Fibroblast of the conjunctiva (primary cell): ENCODE measurements at places on chromosomes 3 and 15.

DNA sequence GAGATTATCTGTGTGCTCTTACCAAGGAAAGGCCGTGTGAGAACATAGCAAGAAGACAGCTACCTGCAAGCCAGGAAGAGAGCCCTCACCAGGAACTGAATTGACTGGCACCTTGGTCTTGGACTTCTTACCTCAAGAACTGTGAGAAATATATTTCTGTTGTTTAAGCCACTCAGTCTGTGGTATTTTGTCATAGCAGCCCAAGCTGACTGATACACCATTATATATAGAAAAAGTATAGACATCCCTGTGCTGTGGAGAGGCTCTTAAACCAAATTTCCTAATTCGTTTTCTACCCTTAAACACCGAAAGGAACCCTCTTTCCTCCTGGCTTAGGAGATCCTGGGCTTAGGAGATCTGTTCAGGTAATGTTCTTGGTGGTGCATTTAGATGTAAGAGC is 44.8 kb downstream of the CGNL1 start:
- DNase-seq, result no peak

GRCh38 chr3:58965865-58966264 is 84.0 kb downstream of the CFAP20DC start:
- peak; percentile 53 for DNase-seq

DNA sequence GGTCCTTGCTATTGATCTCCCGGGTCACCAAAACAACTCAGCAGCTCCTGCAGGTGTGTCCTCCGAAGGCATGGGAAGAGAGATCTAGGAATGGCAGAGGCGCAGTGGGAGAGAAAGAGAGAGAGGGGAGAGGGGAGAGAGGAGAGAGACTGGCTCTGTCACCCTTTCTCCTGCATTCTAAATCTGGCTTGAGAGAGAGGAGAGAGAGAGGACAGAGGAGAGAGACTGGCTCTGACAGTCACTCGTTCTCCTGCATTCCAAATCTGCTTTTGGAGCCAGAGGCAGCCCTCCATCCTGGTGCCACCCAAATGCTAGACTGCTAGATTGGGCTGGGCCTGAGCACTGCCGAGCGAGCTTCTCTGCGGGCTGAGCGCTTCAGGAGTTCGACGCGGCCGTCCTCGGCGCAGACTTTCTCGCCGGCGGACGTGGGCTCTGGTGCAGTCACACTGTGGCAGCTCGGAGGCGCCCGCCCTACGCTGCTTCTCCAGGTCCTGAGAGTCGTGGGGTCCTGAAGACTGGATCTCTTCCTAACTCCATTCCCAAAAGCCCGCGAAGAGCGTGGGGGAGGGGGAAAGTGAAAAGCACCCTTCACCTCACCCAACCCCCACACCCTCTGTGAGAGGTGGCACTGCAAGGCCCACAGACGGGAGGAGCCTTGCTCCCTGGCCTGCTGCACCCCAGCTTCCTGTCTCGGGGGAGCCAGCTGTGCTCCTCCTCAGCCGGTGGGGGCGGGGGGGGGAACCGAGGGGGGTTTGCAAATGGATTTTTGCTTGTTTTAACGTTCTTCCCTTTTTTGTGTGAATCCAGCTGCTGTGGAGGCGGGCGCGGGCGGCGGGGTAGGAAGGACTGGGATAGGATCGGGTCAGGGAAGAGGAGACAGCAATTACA is 222.3 kb downstream of the MEIS2 start:
- DNase-seq, result no peak

DNA sequence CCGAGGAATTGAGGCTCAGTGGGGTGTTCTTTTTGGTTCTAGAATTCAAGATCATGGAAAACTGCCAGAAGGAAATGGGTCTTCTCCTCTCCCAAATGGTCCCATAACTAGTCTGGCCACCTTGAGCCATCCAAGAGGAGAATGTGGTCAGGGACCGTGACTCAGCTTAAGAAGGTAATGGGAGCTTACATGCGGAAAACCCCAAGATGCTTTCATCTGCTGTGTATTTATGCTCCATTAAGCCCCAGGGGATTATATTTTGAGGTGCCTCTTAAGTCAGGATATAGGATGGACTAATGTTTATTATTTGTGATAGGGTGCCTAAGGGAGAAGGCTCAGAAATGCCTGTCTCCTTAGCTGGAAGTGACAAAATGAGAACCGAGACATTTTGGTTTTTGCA is 39.2 kb upstream of the DLG1 start:
- no peak for DNase-seq

- DNase-seq, result no peak
Observed at GRCh38 chr3:28935146-28935545, 345.7 kb upstream of the RBMS3 start.

- DNase-seq, result no peak
Observed at GRCh38 chr3:138230525-138230924, 43.4 kb downstream of the ARMC8 start.

- no peak for DNase-seq
Observed at GRCh38 chr15:89780601-89781000, 4.5 kb downstream of the MESP2 start.

- no peak for DNase-seq
Observed at GRCh38 chr3:14440168-14440518, 37.7 kb downstream of the SLC6A6 start.

- no peak for DNase-seq
Observed at GRCh38 chr3:51944451-51945021, 2.4 kb downstream of the PARP3 start.

- no peak for DNase-seq
Observed at GRCh38 chr15:74573987-74574386, 33.0 kb downstream of the ARID3B start.

GRCh38 chr3:154194877-154195276 is 73.7 kb downstream of the ARHGEF26 start:
- DNase-seq, result no peak

DNA sequence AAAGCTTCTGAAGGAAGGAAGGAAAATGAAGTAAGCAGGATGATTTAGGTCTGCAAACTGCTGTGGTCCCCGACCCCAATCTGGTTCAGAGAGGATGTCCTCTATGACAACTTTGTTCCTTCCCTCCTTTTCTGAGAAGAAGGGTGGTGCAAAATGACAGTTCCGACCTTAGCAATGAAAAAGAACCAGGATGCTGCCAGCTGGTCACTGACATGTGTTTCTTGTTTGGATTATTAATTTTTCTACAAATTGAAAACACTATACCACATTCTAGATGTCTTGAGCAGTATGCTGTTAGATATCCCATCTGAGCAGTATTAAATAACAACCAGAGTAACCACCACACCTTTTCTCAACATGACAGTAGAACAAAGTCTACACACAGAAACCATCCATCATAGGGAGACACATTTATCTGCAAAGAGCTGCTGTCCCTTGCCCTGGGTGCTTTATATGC is 27.5 kb downstream of the CDCP1 start:
- no peak for DNase-seq

DNA sequence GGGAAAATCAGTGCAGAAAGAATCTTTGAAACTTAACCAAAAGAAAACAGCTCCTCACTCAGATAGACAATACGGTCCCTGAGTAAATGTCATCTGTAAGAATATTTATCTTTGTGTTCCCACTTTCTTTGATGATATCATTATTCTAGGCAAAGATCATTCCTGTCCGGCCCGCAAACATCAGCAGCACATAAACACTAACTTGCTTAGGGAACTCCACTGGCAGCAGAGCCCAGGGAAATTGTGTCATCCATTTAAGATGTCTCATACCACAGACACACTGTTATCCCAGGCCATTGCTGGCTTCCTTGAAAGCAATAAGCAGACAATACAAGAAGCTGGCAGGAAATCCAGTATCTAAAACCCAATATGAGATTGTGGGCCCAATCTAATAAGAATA is 20.1 kb upstream of the CD96 start:
- no peak for DNase-seq

GRCh38 chr3:65153850-65154512 is 466.2 kb upstream of the ADAMTS9 start:
- DNase-seq, result no peak

- no peak for DNase-seq
Observed at GRCh38 chr3:184333190-184333589, 4.2 kb upstream of the FAM131A start.

GRCh38 chr3:14224895-14225294 is 46.3 kb downstream of the LSM3 start:
- no peak for DNase-seq

DNA sequence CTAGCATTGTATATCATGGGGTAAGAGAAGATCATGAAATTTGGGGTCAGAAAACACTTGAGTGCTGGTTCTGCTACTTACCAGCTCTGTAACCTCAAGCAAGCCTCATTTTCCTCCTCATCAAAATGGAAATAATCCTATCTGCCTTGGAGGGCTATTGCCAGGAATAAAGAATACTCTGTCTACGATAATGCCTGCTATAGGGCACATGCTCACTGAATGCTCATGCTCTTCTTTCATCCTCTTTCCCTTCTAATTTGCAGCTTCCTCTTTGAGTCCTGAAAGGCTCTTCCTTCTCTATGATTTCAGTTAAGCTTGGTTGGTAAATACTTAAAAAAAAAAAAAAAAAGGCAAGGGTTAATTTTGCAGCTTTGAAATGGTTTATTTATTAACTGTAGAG is 12.8 kb downstream of the RTP1 start:
- no peak for DNase-seq

DNA sequence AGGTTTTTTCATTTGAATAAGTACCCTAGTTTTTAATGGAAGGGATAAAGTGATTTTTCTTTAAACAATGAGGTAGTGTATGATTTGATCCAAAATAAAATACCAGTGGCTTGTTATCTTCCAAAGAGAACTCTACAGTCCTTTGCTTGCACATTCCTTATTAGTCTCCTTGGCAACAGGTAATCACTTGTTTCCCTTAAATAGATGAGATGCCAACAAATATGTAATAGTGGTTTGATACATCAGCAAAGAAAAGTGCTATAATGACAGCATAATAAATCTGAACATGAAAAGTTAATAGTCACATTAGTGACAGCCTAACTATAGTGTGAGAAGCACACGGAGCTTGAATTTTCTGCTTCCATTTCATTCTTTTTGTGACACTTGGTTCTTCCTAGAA is 360.2 kb downstream of the ZNF385D start:
- no peak for DNase-seq

- DNase-seq, result no peak
Observed at GRCh38 chr3:56801662-56802377, at the start of gene ARHGEF3. ARHGEF3 (minus strand) TSS chr3:56801949; CDS start chr3:56801798, 151 bp downstream.

GRCh38 chr15:32721596-32721995 is 3.8 kb downstream of the GREM1 start:
- DNase-seq, result no peak
